ENCODE measurements at places on chromosomes 12 and 14.

DNA sequence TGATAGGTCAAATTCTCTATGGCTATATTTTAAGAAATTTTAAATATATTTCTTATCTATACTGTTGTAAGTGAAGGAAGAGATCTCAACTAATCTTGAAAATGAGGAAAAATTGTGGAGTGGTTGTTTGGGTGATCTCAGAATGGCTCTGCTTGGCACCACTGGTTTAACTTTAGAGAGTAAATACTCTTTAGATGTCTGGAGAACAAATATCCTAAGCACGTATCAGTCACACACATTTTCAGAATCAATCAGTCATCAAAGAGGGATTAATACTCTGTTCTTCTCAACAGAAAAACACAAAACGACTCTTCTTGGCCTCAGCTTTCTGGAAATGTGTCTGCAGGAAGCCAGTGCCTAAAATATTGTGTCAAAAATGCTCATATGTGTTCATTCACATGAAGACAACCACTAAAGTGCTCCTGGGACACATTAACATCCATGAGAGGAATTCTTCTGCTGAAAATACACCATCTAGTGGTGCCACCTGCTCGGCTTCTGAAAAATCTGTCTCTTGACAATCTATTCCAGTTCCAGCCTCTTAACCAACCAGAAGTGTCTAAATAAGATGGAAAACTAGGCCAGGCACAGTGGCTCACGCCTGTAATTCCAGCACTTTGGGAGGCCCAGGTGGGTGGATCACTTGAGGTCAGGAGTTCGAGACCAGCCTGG is 81.1 kb upstream of the CCDC198 start:
- no peak for DNase-seq

DNA sequence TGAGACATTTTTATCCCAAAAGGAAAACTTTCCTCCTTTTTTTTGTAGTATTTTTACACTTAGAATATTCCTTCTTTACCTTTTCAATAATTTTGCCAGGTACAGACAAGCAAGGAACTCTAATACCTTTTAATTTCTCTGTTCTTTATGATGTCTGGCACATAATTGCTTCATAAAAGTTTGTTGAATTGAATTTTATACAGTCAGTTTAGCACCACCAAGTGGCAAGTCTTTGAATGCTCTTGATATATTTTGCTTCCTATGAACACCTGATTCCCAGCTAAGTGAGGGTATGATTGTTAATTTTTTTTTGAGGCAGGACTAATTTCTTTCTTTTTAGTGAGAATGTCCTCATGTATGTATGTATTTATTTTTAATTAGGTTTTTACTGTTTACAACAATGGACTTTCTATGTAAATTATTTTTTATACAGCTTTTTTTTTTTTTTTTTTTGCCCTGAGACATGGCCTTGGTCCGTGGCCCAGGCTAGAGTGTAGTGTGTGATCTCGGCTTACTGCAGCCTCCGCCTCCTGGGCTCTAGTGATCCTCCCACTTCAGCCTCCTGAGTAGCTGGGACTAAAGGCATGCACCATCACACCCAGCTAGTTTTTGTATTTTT is 6.9 kb downstream of the TBC1D15 start:
- no peak for DNase-seq

DNA sequence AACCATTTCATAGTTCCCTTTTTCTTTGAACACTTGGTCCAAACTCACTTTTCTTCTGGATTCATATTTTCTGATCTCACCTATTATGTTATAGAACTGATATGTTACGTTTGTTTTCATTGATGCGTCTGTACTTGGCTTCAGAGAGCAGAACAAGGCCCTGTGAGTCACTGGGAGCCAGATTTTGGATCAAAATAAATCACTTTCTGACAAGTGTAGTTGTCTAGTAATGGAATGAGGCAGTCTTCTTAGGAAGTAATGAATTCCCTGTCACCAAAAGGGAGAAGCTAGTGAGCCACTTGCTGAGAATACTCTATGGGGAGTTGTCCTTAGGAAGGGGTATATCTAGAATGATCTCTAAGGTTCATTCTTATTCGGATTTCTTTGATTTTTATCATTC is 10.2 kb downstream of the BICD1 start:
- DNase-seq: no peak

- no peak for DNase-seq
Observed at GRCh38 chr12:105167346-105167745, 59.8 kb downstream of the WASHC4 start.

DNA sequence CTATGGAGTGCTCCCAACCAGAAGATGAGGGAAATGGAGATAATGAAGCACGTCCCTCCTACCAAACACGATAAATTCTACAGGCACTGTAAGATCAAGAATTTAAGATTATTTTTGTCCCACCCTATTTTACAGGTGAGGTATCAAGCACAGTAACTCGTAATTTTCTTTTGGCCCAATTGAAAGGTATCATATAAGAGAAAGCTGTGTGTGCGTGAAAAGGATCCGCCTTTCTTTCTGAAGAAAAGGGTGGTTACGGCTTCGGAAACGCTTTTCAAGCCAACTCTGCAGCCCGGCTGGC is 733 bp upstream of the KLHDC2 start:
- DNase-seq: no peak

Measured in left ventricle myocardium inferior (tissue), 1 donor.